Cortex of kidney (tissue), 1 donor: ENCODE measurements at places on chromosomes 5 and 9.

- no peak for DNase-seq
These were observed 480.7 kb downstream of the DMAC1 start for GRCh38 chr9:7318920-7319319.

DNA sequence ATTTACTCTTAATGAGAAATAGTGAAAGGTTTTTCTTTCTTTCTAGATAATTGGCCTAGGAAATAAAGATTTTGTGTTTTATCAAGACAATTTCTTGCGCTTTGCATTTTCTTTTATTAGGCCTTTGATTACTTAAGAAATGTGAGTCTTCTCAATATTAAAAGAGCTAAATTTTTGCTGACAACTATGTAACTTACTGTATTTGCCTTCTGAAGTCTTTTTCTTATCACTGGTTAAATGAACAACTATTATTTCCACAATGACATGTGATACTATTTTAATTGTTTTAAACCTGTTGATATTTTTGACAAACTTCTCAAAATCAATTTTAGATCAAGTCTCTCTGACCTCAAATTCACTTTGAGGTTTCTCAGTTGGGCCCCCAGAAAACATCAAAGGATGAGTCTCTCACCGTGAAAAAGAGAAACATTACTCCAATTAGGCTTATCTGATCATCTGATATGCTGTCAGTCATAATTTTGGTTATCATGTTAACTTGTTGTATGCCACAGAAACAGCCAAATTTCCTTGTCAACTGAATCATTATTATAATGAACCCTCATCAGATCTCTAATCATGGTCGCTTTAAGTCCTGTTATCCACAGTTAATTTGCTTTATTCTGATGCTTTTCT, 48.8 kb downstream of the RAPGEF1 start:
- DNase-seq, result no peak

GRCh38 chr9:99400184-99400731, 178.2 kb downstream of the SEC61B start:
- DNase-seq, result no peak

DNA sequence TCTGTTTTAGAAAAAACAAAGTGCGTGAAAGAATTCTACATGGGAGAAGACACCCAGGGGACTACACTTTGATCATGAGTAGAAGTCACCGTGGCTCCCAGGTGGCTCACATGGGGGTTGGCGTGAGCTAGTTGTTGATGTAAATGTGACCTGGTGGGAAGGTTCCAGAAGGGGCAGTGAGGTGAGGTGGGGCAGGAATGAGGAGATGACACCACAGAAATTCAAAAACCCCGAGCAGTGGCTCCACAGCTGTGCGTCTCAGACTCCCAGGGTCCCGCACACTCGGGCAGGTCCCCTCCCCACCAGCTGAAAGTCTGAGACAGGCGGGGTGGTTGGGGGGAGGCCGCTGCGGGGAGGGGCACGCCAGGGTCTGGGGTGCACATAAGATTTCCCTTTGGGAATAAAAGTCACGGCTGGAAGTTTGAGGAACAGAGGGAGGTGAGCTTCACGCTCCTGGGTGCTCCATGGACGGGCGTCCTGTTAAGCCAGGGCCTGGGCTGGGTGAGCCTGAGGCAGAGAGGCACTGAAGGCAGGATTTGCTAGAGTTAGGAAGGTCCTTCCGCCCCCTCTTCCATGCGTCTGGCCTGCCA, 29.9 kb downstream of the GLT6D1 start:
- no peak for DNase-seq

DNA sequence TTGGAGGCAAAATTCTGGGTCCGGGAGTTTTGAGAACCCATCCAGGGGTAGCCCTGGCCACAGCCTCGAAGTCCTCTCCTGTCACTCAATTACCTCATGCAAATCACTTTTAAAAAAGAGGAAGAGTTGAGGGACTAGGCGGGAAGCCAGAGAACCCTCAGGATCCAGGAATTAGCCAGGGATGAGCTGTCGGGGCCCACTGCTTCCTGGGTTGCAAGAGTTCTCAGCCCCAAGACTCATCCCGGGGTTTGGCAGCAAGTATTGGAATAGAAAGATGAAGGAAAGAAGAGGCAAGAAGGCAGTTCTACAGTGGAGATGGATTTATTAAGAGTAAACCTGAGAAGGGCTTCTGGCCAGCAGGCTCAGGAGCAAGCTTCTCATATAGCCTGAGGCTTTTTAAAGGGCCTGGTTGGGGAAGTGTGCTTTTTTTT, 25.6 kb downstream of the C9orf50 start:
- DNase-seq, result no peak

DNA sequence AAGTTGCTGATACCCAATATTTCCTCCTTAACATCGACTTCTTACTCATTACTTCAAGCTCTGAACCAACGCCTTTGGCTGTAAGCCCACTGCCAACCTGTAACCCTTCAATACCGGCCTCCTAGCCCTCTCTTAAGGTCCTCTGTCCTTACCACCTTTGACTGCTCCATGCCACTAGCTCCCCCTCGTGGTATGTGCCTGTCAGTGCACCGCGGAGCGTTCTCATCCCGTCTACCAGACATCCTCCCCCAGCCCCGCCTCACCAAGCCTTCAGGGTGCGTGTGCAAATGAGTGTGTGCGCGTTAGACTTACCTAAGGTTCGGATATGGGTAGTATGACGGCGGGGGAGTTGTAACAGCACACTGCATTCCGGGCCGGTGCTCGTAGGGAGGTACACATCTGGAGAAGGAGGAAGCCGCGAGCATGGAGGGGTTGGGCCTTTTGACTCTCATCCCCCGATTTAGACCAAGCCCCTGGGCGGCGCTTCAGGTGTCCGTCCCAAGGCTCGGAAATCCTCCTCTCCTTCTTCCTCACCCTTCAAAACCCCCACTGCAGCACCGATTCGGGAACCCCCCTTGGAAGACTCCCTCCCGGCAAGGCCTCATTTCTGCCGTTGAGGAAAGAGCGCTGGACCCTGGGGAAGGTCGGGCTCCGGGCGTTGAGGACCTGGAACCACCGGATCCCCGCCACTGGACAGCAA, 2.8 kb upstream of the MYORG start:
- DNase-seq, result no peak

DNA sequence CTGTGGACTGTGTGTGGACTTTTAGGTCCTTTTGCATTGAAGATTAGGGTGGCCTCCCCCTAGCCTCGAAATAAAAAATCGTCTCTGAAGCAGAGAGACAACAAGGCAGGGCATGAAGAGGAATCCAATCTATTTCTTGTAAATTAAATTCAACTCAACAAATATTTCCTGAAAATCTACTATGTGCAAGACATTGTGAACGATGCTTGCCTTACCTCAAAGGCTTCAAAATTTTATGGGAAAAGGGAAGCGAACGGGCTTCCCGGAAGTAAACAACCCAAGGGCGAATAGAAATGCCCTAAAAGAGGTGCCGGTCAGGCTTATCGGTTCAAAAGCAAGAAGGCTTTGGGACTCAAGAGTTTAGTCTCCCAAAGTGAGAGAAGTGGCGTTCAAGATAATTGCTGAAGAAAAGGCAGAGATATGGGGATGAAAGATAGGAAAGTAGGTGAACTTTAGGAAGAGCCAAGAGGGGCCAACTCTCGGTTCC, 525 bp downstream of the KIF24 start:
- DNase-seq, result no peak

GRCh38 chr9:78525986-78526560, 229.1 kb downstream of the PSAT1 start:
- no peak for DNase-seq

GRCh38 chr5:174844971-174845370, 120.6 kb downstream of the MSX2 start:
- DNase-seq, result no peak

- no peak for DNase-seq
These were observed 75.5 kb downstream of the TSPAN17 start for GRCh38 chr5:176722757-176723156.

- no peak for DNase-seq
These were observed 2.4 kb downstream of the PCYOX1L start for GRCh38 chr5:149360272-149360671.

DNA sequence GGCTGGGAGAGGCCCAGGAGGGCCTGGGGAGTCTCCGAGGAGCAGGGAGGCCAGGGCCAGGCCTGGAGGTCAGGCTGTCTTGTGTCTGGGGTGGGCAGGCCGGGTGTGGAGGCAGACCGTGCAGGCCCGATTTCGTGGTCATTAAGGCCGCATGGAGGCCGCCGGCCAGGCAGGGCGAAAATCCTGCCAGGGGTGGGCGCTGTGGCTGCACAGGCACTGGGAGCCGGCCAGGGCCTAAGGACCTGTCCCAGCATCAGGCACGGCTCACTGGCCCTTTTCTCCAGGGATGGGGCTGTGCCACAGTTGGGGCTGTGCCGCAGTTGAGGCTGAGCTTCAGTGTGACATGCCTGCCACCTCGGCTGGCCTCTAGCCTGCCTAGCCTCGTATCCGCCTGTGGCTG, 35.9 kb downstream of the ASS1 start:
- DNase-seq, result no peak

GRCh38 chr5:102811972-102812371, 56.9 kb downstream of the PAM start:
- no peak for DNase-seq

- DNase-seq, result no peak
These were observed 45.2 kb downstream of the VAV2 start for GRCh38 chr9:133946840-133947486.

GRCh38 chr5:148808864-148809642, 17.4 kb upstream of the ADRB2 start:
- DNase-seq, result no peak

DNA sequence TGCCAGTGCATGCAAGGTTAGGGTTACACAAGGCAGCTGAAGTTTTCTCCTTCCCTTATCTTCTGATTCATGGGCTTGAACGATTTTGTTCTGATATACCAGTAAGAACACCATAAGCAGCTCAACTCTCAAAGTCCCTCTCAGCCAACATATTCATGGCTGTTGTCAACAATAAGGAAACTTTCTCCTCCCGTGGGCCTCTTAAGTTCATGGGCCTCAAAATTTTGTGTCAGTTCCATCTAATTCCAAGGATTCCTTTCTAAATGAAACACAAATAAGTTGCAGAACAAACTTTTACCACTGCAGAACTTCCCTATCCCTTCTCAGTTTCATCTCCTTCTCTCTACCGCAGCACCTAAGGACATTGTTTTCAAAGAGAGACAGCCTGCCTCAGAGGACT, 23.6 kb upstream of the CAST start:
- no peak for DNase-seq
